Karpas-422 (cell line): ENCODE measurements at places on chromosomes 2 and 18.

DNA sequence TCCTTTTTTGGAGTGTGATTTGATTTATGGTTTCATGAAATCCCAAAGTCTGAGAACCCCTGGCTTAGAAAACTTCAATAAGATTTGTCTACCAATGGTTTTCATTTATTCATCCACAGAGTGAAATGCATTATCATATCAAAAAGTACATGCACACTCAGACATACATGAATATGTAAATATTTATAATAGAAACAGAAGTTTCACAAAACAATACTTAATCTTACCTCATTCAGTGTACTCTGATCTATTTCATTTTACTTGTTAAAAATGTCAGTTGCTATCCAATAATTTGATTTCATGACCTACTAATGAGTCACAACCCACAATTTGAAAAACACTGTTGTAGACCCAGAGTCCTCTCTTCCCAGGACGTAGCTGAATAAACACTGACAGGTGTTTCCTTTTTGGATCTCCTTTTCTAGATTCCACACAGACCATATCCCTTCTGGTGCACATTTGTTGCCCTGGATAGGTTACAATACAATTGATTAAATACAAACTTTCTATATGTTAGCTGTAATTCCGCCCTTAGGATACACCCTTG is 10.4 kb upstream of the CAVIN2 start:
- no peak for DNase-seq
- H3K4me3 ChIP-seq = no peak overlapping the region
- H3K4me1 ChIP-seq = no peaks in the 10 kb centered on the region
- no peaks in the 10 kb centered on the region for H3K27me3 ChIP-seq

- H3K27me3 ChIP-seq = no peaks in the 10 kb centered on the region
- DNase-seq = no peak
- H3K4me1 ChIP-seq = no peaks in the 10 kb centered on the region
- H3K36me3 ChIP-seq = no peaks in the 10 kb centered on the region
- H3K27ac ChIP-seq = no peak overlapping the region
- no peak overlapping the region for H3K4me3 ChIP-seq
Observed at GRCh38 chr2:187917535-187917934, 363.3 kb upstream of the TFPI start.

DNA sequence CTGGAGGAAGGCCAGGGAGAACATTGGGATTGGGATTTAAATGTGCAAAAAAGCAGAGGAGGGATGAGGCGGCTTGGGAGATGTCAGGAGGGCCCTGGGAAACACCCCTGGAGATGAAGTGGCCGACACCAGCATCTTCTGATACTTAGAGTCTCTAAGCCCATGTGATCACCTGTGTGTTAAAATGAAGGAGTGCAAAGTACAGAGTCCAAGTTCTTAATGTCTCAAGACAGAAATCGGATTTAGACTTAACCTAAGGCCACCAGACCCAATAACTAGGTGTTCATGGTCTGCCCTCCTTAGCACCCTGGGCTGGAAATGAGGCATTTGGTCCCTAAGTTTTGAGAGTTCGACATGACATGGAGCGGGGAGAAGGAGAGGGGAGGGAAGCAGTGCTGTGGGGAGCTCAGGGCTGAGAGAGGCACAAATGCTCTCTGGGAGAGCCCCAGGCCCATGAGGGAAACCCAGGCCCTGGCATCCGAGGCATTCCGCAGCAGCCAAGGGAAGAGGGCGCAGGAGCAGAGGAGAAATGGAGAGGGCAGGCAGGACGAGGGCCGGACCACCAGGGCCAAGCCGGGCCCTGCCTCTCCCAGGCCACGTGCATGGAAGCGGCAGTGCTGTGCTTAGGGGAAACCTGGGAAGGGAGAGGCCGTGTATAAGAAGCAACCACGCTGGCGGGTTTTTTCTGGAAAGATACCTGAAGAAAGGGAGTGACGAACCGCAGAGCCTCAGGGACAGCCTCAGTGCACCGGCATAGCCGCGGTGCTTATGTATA is 63.3 kb downstream of the SFXN5 start:
- no peaks in the 10 kb centered on the region for H3K4me1 ChIP-seq
- H3K27ac ChIP-seq = no peak overlapping the region

GRCh38 chr18:22399949-22400348 is 17.8 kb downstream of the CTAGE1 start:
- H3K4me1 ChIP-seq = no peaks in the 10 kb centered on the region
- no peaks in the 10 kb centered on the region for H3K27me3 ChIP-seq
- no peak overlapping the region for H3K4me3 ChIP-seq
- no peaks in the 10 kb centered on the region for H3K36me3 ChIP-seq
- H3K27ac ChIP-seq = no peak overlapping the region
- no peak for DNase-seq

DNA sequence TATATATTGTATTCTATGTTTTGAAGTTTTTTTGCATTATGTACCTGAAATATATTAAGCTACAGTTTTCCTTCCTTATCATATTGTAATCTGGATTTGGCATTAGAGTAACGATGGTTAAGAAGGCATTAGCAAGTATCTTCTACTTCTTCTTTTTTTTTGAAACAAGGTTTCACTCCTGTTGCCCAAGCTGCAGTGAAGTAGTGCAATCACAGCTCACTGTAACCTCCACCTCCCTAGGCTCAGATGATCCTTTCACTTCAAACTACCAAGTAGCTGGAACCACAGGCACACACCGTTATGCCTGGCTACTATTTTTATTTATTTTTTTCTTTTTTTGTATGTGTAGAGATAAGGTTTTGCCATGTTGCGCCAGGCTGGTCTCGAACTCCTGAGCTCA is 201.1 kb downstream of the ZNF804A start:
- H3K4me3 ChIP-seq = no peak overlapping the region
- peak; percentile 47 for DNase-seq
- H3K4me1 ChIP-seq = peaks cover 27% of the 10 kb centered on the region
- H3K27me3 ChIP-seq = no peaks in the 10 kb centered on the region
- H3K36me3 ChIP-seq = no peaks in the 10 kb centered on the region
- no peak overlapping the region for H3K27ac ChIP-seq
